Suppressor macrophage (primary cell): ENCODE measurements at places on chromosomes 4 and X.

- no peak for DNase-seq
Observed at GRCh38 chrX:131216828-131217227, 72.3 kb downstream of the IGSF1 start.

DNA sequence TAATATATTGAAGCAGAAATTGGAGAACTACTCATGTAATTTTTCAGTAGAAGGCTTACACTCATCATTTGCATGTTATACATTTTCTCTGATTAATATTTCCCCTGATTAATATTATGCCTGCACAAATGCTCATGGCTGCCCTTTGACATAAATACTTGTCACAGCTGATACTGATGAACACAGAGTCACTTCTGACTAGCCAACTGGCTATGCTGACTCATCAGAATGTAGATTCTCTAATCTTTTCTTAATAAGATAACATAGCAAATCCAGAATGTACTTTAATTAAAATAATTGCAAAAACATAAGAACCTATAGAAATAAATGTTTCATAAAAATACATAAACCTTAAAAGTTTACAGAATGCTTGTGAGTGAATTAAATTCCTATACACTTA, 52.4 kb upstream of the C4orf54 start:
- DNase-seq: no peak

GRCh38 chrX:46072791-46073190, 472.4 kb downstream of the ZNF674 start:
- no peak for DNase-seq

GRCh38 chrX:70079870-70080269, 17.6 kb downstream of the OTUD6A start:
- no peak for DNase-seq

DNA sequence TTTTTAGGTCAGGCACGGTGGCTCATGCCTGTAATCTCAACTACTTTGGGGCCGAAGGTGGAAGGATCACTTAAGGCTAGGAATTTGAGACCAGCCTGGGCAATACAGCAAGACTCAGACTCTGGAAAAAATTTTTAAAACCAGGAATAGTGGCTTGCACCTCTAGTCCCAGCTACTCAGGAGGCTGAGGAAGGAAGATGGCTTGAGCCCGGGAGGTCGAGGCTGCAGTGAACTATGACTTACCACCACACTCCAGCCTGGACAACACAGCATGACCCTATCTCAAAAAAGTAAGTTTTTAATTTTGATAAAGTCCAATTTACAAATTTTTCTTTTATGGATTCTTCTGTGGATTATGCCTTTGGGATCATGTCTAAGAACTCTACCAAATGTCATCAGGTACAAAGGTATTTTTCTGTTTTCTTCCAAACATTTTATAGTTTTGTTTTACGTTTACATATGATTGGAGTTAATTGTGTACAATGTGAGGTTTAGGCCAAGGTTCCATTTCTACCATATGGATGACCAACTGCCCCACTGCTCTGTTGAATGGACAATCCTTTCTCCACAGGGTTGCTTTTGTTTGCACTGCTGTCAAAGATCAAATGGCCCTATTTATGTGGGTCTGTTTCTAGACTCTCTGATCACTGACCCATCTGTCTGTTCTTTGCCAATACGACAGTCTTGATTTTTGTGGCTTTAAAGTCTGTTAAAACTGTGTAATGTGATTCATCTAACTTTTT, 48.2 kb downstream of the CPLX1 start:
- DNase-seq: no peak

DNA sequence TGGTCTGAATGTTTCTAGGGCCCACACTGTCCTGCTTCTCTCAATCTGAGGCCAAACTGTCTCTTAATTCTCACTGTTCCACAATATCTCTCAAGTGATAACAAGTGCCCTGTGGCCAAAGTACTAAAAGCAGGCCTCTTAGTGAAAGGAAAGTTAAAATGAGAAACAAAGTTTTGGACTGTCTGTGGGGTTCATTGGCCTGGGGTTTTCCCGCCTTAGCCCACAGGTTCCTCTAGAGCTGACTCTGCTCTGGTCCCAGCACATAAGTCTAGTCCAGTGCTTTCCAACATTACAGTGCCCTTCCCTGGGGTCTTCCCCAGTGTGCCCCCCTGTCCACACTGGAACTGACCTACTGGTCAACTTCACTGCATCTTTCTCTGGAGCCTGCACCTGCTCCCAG, 6.3 kb downstream of the MAGEB1 start:
- no peak for DNase-seq

DNA sequence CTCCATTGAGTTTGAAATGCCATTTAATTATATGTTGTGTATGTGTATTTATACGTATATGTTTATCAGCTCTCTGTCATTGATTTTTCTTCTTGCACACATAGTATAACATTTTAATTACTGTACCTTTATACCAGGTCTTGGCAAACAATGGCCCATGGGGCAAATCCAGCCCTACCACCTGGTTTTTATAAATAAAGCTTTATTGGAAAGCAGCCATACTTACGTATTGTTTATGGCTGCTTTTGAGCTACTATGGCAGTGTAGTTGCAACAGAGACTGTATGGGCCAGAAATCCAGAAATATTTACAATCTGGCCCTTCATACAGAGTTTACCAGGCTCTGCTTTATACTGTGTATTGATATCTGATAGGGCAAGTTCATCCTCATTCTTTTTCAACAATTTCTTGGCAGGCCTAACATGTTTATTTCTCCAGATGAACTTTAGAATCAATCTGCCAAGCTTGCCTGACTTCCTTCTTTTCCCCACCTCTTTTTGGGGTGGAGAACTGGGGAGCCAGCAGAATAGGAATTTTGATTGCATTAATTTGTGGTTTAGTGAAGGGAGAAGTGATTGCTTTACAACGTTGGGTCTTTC, 15.8 kb downstream of the DCUN1D4 start:
- no peak for DNase-seq

GRCh38 chr4:65367306-65367705, 303.0 kb downstream of the EPHA5 start:
- no peak for DNase-seq
